NCI-H774 (cell line): ENCODE measurements at places on chromosomes 4 and X.
A peak's percentile ranks its signal among the peaks of the same experiment; 100 is the strongest.

- DNase-seq, result no peak
Observed at GRCh38 chr4:88054901-88055300, 47.5 kb downstream of the PKD2 start.

DNA sequence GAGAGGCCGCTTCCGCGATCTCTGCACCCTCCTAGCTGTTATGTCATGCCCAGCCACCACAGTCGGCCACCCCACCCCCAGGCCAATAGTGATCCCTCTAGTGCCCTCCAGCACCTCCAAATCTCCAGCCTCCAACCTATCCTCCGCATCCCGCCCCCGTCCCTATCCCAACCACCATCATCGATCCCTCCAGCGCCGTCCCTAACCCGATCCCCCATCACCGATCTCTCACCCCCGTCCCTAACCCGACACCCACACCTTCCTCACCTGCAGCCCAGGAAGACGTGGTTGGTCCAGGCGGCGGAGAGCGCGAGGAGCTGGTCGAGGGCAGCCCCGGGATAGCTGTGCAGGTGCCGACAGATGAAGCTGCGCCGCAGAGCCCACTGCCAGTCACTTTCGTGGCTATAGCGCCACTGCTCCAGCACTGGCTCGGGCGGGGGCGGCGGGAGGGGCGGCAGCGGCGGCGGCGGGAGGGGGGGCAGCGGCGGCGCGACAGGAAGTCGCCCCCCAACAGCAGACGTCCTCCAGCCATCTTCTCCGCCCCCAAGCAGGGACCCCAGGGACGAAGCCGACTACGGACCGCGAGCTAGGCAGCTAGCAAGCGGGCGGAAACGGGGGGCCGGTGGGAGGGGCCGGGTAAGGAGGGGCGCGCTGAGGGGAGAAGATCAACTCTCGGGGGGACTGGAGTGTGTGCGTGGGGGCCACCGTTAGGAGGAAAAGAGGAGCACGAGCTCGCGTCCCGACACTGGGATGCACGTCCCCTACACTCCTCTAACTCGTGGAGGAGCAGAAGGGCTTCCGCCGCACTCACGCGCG, 552 bp downstream of the NKRF start:
- no peak for DNase-seq

GRCh38 chr4:60981534-60981933, 218.6 kb upstream of the ADGRL3 start:
- no peak for DNase-seq

DNA sequence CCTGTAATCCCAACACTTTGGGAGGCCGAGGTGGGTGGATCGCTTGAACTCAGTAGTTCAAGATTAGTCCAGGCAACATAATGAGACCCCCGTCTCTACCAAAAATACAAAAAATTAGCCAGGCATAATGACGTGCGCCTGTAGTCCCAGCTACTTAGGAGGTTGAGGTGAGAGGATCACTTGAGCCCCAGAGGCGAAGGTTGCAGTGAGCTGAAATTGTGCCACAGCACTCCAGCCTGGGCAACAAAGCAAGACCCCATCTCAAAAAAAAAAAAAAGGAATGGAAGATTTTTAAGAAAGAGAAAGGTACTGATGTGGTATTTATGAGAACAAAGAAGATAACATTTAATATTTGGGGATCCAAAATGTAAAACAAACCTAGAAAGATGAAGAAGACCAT, 27.0 kb upstream of the NMU start:
- DNase-seq, result no peak

GRCh38 chr4:121253961-121254360, 89.8 kb upstream of the TNIP3 start:
- no peak for DNase-seq

- no peak for DNase-seq
Observed at GRCh38 chrX:17553469-17553868, 178.5 kb downstream of the NHS start.

DNA sequence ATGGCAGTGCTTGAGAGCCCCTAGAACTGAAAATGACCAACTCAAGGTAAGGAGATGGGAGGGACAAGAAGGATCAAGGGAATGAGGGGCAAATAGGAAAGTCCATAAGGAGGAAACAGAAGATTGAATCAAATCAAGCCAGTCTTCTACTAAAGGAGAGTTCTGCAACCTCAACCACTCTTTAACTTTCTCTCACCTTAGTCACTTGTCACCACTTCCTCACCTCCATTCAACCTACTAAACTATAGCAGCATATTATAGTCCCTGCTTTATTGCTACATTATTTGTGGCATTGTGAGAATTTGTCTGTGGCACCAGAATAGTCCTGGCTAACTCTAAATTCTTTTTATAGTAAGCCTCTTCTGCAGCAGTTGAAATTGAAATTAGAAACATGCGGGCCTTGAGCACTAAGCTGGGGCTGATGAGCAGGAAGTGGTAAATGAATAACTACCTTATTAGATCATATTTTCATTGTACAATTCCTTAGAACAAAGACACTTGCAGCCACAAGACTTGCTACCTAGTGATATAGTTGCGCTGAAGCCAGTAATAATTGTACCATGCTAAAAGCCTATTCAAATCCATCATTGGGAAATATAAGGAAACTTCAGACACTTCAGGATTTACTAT, 336.9 kb downstream of the ZNF674 start:
- no peak for DNase-seq

- DNase-seq, result peak; percentile 9
Observed at GRCh38 chr4:72326692-72327632, 242.1 kb downstream of the ADAMTS3 start.

- DNase-seq, result no peak
Observed at GRCh38 chr4:46432923-46433322, 43.0 kb upstream of the GABRA2 start.

- DNase-seq, result no peak
Observed at GRCh38 chr4:136750897-136751296, 781.4 kb downstream of the PCDH18 start.

DNA sequence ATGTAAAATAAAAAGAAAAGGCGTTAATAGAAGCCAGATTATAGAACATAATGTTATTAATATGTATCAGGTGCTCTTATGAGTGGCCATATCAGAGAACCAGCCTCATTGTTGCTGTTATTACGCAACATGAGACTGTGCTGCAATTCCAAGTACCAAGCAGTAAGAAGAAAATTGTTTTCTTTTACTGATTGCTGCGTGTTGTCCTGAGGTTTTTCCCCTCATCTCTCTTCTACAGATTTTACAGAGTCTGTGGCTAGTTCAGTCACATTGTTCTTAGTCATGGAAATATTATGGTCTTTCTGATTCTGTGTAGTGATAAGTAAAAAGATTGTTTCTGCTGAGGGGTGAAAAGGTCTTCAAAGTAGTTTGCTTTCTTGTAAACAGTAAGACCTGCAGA, 55.9 kb downstream of the NPNT start:
- no peak for DNase-seq

DNA sequence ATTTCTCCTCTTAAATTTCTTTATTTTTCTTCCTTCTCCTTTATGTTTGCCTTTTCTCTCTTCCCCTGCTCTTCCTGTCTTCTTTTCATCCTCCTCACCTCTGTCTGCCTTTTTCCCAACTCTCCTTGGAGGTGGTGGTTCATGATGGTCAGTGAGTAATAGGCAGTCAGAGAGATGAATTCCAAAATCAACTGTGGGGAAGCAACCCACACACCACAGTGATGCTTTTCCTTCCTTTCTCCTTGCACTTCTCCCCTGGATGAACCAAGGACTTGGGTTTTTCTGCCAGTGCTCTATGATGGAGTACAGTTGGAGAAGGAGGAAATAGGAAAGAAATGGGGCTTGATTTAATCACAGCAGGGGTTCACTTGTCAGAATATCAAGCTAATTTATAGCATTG, 153.8 kb downstream of the DCK start:
- DNase-seq, result no peak

DNA sequence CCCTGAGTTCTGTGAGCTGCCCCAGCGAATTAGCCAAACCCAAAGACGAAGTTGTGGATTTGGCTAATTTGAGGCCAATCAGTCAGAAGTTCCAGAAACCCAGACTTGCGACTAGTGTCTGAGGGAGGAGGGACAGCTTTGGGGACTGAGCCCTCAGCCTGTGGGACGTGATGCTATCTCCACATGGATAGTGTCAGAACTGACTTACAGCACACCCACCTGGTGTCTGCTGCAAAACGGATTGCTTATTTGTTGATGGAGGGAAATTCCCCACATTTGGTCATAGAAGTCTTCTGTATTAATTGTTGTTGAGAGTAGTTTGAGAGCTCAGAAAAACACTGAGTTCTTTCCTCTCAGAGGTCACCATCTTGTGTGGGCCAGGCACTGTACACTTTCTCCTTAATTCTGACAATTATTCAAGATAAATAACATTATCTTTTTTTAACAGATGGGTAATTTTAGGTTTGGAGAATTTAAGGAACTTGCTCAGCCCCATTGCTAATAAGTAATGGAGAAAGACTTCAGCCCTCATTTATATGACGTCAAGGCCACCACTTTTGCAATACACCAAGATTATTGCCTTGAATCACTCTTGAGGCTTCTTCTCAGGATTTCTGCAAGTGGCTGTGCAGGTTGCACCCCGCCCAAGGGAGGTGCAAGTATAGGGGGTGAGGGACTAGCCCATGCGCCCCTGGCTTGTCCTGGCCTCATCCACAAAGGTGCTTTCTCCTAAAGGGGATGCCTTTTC, 16.7 kb downstream of the CLRN2 start:
- no peak for DNase-seq
